ENCODE measurements at places on chromosomes 4 and X. TPM values are rescaled to one million over a fixed set of nuclear protein-coding genes. Genes with fewer than 3 reads are reported as not detected.

The FAM114A1 gene
- total RNA-seq = 123 TPM

The TSPAN6 gene
- 44.4 TPM for total RNA-seq

The ASB9 gene
- total RNA-seq = 1.9 TPM

The LAGE3 gene
- 12.0 TPM for total RNA-seq

The UGT2A3 gene
- not detected for total RNA-seq

The SPOCK3 gene
- total RNA-seq = not detected

DNA sequence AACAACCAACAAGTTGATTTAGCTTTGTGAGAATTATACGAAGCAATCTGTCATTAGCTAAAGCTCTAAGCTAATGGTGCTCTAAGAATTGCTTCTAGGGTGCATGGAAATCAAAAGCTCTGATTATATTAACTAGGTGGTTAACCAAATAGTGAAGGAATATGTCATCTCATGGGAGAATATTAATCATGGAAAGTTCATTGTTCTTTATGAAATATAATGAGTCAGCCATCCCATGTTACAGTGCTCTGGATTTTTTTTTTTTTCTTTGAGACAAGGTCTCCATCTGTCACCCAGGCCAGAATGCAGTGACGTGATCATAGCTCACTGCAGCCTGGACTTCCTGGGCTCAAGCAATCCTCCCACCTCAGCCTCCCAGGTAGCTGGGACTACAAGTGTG is 10.5 kb downstream of the DCAF8L2 start:
- no peak for DNase-seq

- DNase-seq = no peak
Measured at GRCh38 chrX:139795196-139795595, 87.2 kb upstream of the MCF2 start.

DNA sequence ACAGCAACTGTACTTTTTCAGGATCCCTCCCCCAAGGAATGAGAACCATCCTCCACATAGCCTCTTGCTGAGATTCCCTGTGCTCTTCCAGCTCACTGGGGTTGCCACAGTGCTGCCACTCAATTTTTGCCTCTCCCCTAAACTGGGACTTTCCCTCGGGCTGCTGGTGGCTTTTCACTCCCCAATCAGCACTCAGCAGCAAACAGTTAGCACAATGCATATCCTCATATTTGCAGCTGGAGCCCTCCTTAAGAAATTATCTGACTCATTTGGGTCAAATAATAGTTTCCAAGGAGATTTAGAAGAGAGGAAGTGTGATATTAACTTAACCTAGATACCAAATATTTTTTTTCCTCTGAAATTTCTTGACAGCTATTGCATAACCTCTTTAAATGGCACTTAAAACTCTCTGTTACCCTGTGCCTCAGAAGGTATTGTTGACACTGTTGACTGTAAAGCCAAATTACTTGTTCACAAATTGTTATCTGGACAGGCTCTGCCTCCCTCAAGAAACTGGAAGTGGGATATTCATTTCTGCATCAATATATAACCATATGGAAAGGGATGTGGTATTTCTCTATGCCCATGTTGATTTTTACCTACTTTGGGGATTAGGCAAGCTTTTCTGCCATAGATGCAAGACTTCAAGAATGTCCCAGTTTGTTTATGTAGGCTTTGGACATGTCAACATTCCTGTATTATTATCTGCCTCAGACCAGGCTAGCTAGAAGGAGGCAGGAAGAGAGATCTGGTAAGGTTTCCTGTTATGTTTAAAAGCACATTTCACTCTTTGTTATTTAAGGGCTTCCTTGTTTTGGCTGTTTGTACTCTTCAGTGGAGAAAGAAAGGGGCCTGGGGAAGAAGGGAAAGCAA is 58.0 kb downstream of the SEPTIN11 start:
- DNase-seq = no peak

- DNase-seq = no peak
Measured at GRCh38 chrX:71989768-71990426, 79.3 kb downstream of the NHSL2 start.

DNA sequence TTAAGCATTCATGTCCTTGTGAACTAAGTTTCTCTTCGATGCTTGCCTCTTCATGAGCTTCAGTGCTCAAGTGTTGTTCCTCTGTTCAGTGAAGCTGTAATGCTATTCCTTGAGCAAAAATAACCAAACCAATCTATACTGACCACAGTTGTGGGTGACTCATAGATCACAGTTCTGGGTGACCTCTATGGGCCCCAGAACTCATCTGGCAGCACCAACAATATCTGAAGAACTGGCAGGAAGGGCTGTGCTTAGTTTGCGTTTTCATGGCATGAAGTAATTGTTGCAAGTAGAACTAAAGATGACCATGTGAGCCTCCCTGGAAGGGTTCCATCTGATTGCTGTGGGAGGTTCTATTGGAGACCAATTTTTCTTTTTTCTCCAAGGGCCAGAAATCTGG is 106.2 kb downstream of the CCNG2 start:
- DNase-seq = no peak

DNA sequence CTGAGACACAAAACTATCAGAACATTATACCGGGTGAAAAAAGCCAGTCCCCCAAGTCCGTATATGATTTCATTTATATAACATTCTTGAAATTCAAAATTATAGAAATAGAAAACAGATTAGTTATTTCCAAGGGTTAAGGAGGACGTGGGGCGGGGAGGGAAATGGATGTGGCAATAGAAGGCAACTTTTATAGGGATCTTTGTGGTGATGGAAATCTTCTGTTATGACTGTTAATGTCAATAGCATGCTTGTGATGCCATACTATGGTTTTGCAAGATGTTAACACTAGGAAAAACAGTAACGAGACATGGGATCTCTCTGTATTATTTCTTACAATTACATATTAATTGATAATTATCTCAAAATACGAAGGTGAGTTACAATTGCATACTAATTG is 96.4 kb downstream of the LNX1 start:
- no peak for DNase-seq

DNA sequence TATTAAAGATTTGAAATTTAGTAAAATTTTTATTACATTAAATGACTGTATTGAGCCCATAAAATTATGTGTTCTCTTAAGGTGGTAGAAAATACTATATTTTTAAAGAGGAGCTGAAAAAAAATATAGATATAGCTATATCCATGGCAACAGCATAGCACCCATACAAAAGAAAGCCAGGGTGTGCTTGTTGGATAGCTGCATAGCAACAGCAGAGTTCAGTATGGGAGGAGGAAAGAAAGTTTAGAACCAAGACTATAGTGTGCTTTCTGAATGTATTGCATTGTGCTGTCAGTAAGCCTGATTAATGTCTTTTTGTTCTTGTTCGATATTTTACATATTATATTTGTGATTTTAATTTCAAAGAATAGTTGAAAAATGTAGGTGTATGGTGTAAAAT is 78.4 kb downstream of the GRID2 start:
- DNase-seq = no peak

DNA sequence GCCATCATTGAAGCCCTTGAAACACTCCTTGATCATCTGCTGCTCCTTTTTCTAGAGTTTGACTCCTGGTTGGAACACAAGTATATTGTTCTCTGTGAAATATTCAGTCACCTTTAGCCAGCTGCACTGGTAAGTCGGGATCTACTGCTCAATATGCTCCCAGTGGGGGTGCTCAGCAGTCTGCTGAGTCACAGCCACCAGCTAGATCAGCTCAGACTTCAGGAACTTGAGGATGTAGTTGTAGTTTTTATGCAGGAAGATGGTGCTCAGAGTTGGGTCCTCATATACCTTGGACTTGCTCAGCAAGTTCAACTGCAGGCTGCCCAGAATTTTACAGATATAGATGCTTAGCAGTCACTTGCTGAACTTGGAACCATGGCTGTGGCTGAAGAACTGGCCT is 202.5 kb upstream of the RPL34 start:
- DNase-seq = no peak
